Mesangial cell (primary cell): ENCODE measurements at places on chromosomes 16 and 17. TPM values are rescaled to one million over a fixed set of nuclear protein-coding genes. Genes with fewer than 3 reads are reported as not detected.

IRX6 gene
- total RNA-seq = 1.1 TPM in 1 of 2 replicates, not detected in the other

TEDC2 gene
- 5.3 and 39.9 TPM in 2 replicates for total RNA-seq

TEX19 gene
- total RNA-seq = not detected in 2 replicates

RCVRN gene
- total RNA-seq = not detected in 2 replicates

MYH3 gene
- 0.16 and 0.38 TPM in 2 replicates for total RNA-seq

CXCL16 gene
- 2.1 and 10.4 TPM in 2 replicates for total RNA-seq

PPP1R1B gene
- total RNA-seq = 0.13 TPM in 1 of 2 replicates, not detected in the other

KLHL10 gene
- total RNA-seq = not detected in 2 replicates

TBKBP1 gene
- total RNA-seq = 1.8 and 8.9 TPM in 2 replicates

VMO1 gene
- total RNA-seq = 1.1 TPM in 1 of 2 replicates, not detected in the other

ASGR1 gene
- 0.63 and 1.6 TPM in 2 replicates for total RNA-seq

CRYM gene
- 7.5 TPM in 1 of 2 replicates, not detected in the other for total RNA-seq

WNT9B gene
- 9.8 TPM in 1 of 2 replicates, not detected in the other for total RNA-seq
